ENCODE measurements at places on chromosomes 3 and 15.

DNA sequence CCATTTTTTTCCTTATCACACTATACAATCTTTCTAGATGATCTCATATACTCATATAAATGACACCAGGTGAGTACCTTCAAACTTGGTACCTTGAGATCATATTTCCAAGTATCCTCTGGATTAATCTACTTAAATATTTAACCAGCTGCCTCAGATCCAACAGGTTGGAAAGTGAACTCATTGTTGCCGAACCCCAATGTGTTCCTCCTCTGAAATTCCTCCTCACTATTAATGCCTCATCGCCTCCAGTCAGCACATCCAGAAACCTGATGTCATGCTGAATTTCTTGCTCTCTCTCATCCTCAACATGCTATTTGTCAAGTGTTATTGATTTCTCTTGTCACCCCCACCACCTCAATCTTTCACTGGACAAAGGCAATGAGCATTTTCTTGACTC is 221.8 kb downstream of the FMN1 start:
- H3K27ac ChIP-seq, result no peak overlapping the region
- H3K4me3 ChIP-seq, result no peak overlapping the region
- DNase-seq, result no peak
- H3K27me3 ChIP-seq, result no peaks in the 10 kb centered on the region

DNA sequence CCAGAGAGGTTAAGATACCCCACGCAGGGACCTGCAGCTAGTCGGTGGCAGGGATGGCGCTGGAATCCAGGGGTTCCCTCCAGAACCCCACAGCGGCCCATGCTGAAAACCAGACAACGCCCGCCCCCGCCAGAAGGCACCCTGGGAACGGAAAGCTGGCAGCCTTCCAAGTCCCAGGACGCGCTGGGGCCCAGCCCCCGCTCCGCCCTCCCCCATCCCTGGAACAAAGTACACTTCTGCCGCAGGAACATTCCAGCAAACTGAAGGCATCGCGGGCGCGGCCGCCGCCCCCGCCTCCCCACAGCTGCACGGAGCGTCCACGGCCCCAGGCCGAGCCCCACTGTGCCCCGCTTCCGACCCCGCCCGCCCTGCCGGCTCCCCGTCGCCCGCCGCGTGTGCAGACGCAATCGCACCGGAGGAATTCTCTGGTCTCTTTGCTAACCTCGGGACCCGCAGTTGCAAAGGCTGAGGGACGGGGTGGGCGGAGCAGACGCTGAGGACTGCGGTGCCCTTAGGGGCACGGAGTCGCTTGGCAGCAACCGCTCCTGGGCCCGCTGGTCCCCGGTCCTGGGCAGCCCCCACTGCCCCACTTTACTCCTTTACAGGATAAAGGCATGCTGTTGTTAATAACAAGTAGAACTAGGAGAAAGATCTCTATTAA is 44.8 kb upstream of the RNU6-1 start:
- H3K4me3 ChIP-seq, result no peak overlapping the region
- peak; percentile 80 for DNase-seq
- H3K27ac ChIP-seq, result no peak overlapping the region
- H3K27me3 ChIP-seq, result no peaks in the 10 kb centered on the region
- H3K4me1 ChIP-seq, result peaks cover 4% of the 10 kb centered on the region

- H3K4me1 ChIP-seq, result peaks cover 5% of the 10 kb centered on the region
- no peaks in the 10 kb centered on the region for H3K27me3 ChIP-seq
- no peak overlapping the region for H3K27ac ChIP-seq
- no peak overlapping the region for H3K4me3 ChIP-seq
Observed at GRCh38 chr3:192516820-192517219, 210.5 kb downstream of the FGF12 start.

DNA sequence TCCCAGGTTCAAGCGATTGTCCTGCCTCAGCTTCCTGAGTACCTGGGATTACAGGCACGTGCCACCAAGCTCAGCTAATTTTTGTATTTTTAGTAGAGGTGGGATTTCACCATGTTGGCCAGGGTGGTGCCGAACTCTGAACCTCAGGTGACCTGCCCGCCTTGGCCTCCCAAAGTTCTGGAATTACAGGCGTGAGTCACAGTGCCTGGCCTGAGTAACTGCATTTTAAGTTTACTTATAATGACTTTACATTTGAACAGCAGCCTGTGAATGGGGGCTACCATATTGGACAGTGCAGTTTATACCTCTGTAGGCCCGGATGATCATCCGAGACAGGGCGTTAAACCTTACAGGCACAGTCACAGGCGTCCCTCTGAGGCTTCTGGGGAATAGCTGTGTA is 24.8 kb downstream of the EAF1 start:
- H3K36me3 ChIP-seq, result no peaks in the 10 kb centered on the region
- DNase-seq, result no peak
- no peak overlapping the region for H3K27ac ChIP-seq
- no peak overlapping the region for H3K4me3 ChIP-seq

GRCh38 chr3:38519651-38520050 is 23.5 kb downstream of the EXOG start:
- no peak overlapping the region for H3K4me3 ChIP-seq
- peak; percentile 23 for DNase-seq
- H3K27me3 ChIP-seq, result no peaks in the 10 kb centered on the region
- no peaks in the 10 kb centered on the region for H3K36me3 ChIP-seq
- H3K4me1 ChIP-seq, result no peaks in the 10 kb centered on the region

GRCh38 chr3:152159328-152159727 is 109.4 kb upstream of the MBNL1 start:
- H3K36me3 ChIP-seq, result no peaks in the 10 kb centered on the region
- no peak for DNase-seq
- no peak overlapping the region for H3K27ac ChIP-seq
- H3K4me1 ChIP-seq, result no peaks in the 10 kb centered on the region

- no peaks in the 10 kb centered on the region for H3K36me3 ChIP-seq
- DNase-seq, result no peak
- no peak overlapping the region for H3K4me3 ChIP-seq
- no peaks in the 10 kb centered on the region for H3K4me1 ChIP-seq
- H3K27me3 ChIP-seq, result no peaks in the 10 kb centered on the region
- H3K27ac ChIP-seq, result no peak overlapping the region
Observed at GRCh38 chr15:25877681-25878080, 14.6 kb upstream of the ATP10A start.

- no peak overlapping the region for H3K27ac ChIP-seq
- no peak overlapping the region for H3K4me3 ChIP-seq
- H3K36me3 ChIP-seq, result no peaks in the 10 kb centered on the region
- H3K27me3 ChIP-seq, result no peaks in the 10 kb centered on the region
- no peaks in the 10 kb centered on the region for H3K4me1 ChIP-seq
Observed at GRCh38 chr3:28877912-28878311, 403.0 kb upstream of the RBMS3 start.

DNA sequence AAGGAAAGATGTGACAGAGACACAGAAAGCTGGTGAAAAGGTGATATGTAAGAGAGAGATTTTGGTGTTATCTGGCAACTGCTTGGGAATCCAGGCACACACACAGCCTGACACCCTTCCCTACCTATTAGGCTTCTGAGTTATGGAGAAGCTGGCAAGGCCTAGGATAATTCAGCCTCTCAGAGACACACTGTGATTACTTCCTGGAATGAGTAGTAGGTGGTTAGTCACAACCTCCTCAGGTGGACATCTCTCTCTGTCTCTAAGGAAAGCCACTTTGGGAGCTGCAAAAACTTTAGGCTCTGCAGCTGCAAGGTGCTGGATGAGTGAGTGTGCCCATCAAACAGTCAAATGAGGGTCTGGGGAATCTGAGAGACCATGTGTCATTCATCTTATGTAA is 201.9 kb downstream of the PDCD6IP start:
- H3K27ac ChIP-seq, result no peak overlapping the region
- no peak for DNase-seq
- no peaks in the 10 kb centered on the region for H3K36me3 ChIP-seq
- no peaks in the 10 kb centered on the region for H3K27me3 ChIP-seq
- no peak overlapping the region for H3K4me3 ChIP-seq

DNA sequence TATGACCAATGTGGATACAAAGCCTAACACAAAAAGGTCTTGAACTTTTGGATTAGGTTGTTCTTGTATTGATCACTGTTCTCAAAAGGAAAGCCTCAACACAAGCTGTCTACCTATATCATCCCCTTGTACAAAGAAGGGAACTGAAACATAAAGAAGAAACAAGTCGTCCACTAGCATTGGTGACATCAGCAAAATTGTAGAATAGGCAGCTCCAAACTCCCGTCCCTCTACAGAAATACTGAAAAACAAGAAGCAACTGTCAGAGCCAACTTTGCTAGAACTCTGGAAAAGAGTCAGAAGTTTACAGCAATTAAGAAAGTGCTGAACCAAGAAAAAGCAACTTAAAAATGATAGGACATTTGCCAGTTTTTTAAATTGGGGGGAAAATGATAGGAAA is 7.5 kb upstream of the NR1I2 start:
- no peaks in the 10 kb centered on the region for H3K36me3 ChIP-seq
- no peaks in the 10 kb centered on the region for H3K4me1 ChIP-seq
- no peak overlapping the region for H3K27ac ChIP-seq
- no peak for DNase-seq

DNA sequence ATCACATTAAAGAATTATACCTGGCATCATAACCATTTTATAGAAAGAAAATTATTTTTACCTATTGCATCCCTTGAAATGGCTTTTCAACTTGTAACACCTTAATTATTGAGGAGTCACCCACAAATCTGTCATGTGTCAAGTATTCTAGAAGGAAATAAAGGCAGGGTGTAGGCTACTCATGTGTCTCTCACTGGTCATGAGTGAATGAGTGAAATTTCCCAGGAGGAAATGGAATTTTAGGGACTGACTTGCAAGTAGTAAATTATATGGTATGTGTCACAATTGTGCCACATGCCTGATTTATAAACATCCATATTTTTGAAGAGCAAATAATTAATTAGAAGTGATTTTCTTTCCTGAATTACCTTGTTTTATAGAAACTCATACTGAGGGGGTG is 310.5 kb upstream of the ADAMTS9 start:
- H3K4me1 ChIP-seq, result peaks cover 6% of the 10 kb centered on the region
- no peak for DNase-seq
- no peaks in the 10 kb centered on the region for H3K36me3 ChIP-seq

- H3K27me3 ChIP-seq, result no peaks in the 10 kb centered on the region
- no peaks in the 10 kb centered on the region for H3K36me3 ChIP-seq
- no peak overlapping the region for H3K4me3 ChIP-seq
- H3K27ac ChIP-seq, result no peak overlapping the region
- peak; percentile 73 for DNase-seq
- peaks cover 7% of the 10 kb centered on the region for H3K4me1 ChIP-seq
Observed at GRCh38 chr3:196611761-196612483, 27.6 kb upstream of the NRROS start.

- no peak overlapping the region for H3K27ac ChIP-seq
- no peaks in the 10 kb centered on the region for H3K27me3 ChIP-seq
- no peaks in the 10 kb centered on the region for H3K4me1 ChIP-seq
- H3K4me3 ChIP-seq, result no peak overlapping the region
- H3K36me3 ChIP-seq, result no peaks in the 10 kb centered on the region
- no peak for DNase-seq
Observed at GRCh38 chr3:12818773-12819172, 22.3 kb downstream of the CAND2 start.

DNA sequence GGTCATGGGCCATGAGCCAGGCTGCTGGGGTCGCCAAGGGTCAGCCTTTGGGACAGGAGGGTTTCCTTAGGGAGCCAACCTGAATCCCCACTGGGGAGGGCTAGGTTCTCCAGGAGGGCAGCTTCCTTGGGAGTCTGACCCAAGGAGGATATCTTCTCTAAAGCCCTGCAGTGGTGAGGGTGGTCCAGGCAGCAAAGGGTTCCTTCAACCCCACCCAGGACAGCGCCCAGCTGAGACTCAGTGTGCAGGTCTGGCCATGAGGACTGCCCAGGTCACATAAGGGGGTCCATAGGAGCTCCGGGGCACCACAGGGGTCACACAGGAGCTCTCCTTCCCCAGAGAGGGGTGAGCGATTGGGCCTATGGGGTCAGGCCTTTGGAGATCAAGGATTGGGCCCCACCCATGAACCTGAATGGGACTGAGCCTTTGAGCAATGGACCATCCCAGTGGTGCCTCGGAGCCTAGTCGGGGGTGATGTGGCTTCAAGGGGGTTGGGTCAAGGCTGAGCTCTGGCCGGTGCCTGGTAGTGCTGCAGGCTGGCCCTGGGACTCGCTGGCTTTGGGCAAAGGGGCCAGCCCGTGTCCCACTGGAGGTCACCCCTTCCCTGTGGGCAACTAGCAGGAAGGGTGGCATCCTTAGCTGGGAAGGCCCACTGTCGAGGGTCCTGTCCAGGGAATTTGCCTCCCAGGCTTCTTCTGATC is 216.5 kb downstream of the SNRPN start:
- H3K27ac ChIP-seq, result no peak overlapping the region
- no peak overlapping the region for H3K4me3 ChIP-seq
- no peak for DNase-seq
- H3K36me3 ChIP-seq, result no peaks in the 10 kb centered on the region
- no peaks in the 10 kb centered on the region for H3K27me3 ChIP-seq

All from mesendoderm (in vitro differentiated cells).